ENCODE measurements at places on chromosomes 2 and 18.
A peak's percentile ranks its signal among the peaks of the same experiment; 100 is the strongest.

GRCh38 chr2:215455958-215456357 lies 20.1 kb upstream of the FN1 start:
- DNase-seq, result no peak

DNA sequence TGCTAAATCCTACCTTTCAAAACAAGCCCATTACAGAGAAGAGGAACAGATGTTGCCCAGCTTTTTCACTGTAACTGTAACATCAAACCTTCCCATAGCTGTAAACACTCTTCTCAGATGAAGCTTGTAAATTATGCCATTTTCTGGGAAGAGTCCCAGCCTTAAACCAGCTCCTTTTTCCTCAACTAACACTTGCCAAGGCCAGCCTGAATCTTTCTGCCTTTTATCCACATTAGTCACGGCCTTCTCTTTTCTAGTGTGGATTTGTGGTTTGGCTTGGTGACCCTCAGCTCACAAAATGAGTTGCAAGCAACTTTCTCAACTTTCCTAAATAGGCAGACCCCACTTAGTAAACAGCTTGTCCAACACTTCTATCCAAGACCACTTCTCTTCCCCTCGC lies 90.2 kb downstream of the CABLES1 start:
- DNase-seq, result peak; percentile 98

DNA sequence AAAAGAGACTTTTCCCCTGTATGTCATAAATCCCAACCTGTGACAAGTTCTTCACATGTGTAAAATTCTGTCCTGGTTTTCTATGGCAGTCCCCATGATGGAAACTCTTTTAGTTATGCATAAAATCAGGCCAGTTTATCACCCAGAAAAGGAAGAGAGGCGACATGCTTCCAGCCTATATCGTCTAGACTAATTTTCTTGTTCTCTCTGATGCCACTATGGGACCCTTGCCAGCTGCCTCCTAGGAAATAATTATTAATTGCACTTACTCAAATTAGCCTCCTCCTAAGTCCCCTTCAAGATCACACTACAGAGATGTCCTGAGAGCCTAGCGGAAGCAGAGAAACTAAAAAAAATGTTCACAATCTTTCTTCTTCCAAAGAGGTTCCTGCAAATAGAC lies 722.4 kb downstream of the NRXN1 start:
- DNase-seq, result no peak

- no peak for DNase-seq
Observed at GRCh38 chr2:160292225-160292624, 92.2 kb upstream of the ITGB6 start.

DNA sequence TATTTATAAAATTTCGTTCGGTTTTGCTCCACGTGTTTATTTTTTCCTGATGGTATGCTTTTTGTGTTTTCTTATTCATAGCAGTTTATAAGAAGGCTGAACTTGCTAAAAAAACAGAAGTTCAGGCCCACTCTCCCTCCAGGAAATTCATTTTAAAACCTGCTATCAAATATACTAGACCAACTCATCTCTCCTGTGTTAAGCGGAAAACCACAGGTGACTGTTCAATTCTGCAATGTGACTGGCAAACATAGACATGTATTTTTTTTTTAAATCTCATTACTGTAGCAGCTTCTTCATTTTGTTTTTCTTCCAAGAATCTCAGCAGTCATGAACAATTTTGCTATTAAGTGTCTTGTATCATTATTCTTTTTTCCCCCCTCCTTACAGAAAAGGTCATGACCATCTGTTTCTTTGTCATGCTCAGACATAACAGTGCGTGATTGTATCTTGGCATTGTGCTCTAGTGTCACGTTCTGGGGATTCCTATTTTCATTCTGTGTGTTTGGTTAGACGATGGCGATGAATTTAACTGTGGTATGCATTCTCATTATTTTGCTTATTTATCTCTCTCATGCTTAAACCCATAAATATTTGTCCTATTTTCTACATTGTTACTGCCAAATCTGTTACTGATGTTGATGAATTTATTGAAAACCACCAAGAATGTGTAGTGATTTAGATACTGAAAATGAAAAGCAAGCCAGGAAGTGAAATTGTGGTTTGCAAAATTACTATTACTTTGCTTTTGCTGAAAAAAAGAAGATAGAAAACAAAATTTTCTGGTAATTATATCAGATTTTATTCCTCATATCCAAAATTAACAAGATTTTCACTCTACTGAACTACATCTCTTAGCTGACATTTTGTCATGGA lies 74.6 kb upstream of the UNC80 start:
- DNase-seq, result no peak

DNA sequence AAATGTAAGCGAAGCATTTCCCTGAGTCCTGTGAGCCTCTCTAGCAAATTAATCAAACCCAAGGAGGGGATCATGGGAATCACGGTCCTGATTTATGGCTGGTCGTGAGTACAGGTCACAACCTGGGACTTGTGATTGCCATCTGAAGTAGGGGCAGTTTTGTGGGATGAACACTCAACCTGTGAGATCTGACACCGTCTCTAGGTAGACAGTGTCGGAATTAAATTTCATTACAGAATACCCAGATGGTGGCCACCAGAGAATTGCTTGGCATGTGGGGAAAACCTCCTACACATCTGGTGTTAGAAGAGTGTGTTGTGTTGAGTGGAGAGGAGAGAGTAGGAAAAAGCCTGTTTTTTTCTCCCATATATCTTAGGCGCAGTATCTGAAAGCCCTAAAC lies 12.5 kb downstream of the CAPN14 start:
- DNase-seq, result no peak

DNA sequence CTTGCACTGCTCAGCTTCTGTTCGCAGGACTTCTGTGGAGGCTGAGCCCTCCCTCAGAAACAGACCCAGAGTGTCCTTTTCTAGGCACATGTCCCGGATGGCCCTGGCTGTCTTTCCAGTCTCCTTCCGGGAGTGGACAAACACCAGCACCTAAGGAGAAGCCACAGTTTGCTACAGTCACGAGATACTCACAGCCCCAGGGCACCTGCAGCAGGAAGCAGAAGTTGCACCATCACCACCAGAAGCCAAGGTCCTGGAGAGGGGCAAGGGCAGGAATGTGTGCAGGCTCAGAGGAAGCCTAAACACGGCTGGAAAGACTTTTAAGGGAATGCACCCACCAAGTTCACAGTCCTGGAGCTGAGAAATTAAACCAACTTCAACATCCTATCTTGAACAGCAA lies 13.6 kb downstream of the SNRNP200 start:
- no peak for DNase-seq

- no peak for DNase-seq
Observed at GRCh38 chr2:198375083-198375410, 570.7 kb downstream of the PLCL1 start.

DNA sequence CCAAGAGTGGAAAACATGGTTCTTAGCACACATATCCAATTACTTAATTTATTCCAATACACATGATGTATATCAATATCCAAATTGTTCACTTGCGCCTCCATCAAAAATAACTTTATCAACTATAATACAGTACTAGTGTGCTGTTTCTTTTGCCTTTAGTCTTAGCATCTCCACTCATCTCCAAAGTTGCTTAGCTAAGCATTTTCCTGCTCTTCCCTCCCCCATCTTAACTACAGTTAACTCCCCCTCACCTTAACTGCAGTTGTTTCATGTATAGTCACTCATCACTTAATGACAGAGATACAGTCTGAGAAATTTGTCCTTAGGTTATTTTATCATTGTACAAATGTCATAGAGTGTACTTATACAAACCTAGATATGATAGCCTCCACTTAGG lies 705.2 kb upstream of the LINC00305 start:
- no peak for DNase-seq

GRCh38 chr2:99555404-99555803 lies 65.6 kb upstream of the REV1 start:
- DNase-seq, result no peak

DNA sequence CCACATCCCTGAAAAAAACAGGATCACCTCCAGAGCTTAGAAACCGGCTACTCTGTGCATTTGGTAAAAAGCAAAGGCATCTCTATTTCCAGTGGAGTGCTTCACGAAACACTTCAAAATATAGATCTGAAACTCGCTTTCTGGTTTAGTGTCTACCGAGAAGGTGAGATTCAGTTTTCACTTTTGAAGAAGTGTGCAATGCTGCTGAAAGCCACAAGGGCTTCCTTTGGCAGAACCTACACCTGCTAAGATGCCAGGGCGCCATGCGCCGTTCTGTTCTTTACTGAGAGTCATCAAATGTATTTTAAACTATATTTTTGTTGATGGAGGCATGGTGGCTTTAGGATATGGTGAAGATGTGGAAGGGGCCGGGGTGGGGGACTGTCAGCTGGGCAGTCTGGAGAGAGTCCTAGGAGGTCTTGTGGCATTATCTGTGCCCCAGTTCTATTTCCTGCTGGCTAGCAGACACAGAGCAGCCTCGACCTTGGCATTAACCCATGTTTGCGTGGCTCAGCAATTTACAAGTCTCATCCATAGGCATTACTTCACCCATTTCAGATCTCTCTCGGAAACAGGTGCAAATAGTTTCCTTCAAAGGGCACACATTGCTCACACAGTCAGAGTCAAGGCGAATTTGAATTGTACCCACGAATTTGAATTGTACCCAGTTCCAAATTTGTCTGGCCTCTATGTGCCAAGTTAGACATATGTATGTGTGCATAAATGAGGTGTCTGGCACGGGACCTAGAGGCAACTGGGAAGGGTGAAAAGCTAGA lies 46.7 kb upstream of the KCNF1 start:
- no peak for DNase-seq

DNA sequence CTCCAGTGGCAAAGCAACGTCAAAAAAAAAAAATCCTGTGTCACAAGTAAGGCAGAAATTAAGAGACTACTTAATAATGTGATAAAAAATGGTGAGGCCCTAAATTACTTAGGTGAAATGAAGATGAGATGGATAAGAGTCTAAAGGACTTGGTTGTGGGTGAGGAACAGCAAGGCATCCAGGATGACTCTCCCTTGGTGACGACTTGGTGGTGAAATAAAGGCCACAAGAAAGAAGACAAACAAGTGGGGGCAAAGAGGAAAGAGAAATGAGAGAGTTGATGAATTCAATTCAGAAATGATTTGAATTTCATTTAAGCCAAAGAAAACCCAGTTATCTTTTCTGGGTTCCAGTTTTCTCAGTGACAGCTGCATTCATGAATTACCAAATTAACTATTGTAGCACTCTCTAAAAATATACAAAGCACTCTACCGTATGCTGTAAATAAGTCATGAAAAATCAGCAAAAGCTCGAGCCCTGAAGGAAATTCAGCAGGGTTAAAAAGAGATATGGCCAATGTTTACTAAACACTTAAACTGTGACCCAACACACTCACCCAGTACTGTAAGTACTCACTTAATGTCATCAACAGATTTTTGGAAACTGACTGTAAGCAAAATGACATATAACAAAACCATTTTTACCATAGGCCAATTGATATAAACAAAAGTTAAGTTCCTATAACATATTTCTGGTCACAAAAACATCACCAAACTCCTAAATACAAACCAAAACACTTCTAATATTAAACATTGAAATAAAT lies 1.4 kb downstream of the METTL8 start:
- no peak for DNase-seq

- DNase-seq, result peak; percentile 97
Observed at GRCh38 chr2:120546048-120546864, 189.4 kb upstream of the GLI2 start.

DNA sequence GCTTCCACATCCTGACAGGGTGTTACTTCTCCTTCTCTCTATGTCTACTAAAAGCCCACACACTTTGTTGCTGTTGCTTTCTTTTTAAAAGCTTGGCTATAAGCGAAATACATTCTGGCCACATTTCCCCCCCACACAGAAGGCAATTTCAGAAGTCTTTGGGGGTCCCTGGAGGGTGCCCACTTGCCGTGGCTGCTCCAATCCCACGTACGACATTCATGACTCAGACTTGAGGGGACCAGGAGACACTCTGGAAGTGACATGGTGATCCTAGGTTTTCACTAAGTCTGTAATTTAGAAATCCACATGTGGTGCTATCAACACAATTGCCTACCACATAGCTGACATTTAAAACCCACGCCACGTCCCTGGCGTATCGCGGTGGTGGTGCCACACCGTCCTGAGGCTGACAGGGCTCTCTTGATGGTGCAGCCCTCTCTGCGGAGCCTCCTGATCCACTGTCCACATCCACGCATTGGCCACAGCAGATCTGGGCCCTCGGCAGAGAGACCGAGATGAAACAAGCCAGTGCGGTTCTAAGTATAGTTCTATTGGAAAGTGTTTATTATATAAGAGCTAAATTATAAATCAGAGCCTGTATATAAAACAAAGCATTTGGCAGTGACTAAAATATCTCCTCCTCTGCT lies 42.4 kb downstream of the CYP27C1 start:
- DNase-seq, result no peak

GRCh38 chr2:174699993-174700766 lies 64.1 kb downstream of the CHRNA1 start:
- peak; percentile 61 for DNase-seq

DNA sequence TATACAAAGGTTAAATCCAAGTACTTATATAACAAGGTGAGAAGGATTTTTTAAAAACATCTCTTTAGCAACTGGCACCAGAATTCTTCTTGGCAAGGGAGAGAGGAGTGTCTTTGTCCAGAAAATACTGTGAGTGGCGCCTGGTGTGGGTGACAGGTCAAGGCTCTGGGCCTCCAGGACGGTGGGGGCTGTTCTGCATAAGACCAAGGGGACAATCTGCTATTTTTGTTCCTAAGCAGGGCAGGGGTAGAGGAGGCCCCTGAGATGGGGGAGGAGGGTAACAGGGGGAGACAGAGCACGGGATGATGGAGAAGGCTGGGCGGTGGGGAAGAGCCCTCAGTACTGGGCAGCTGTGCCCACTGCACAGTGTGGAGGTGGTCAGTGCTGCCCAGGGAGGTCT lies 51.6 kb upstream of the TAF1B start:
- DNase-seq, result no peak

DNA sequence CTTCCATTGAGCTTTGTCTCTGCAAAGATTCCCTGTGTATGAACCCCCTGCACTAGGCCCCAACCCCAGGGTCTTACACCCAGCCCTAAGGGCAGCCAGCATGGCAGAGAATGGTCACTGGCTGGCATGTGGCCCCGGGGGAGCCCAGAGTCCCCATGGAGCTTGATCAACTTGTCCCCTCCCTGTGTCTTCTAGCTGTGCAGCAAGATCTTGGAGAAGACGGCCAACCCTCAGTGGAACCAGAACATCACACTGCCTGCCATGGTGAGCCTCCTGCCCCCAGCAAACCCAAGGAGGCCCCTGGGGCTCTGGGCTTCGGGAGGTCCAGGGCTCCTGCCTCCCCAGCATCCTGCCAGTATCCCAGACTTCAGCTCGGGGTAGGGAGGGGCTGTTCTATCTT lies 81.5 kb downstream of the DYSF start:
- no peak for DNase-seq

GRCh38 chr2:213185147-213185822 lies 33.9 kb upstream of the IKZF2 start:
- DNase-seq, result no peak

GRCh38 chr2:3857576-3857975 lies 154.2 kb downstream of the DCDC2C start:
- no peak for DNase-seq

DNA sequence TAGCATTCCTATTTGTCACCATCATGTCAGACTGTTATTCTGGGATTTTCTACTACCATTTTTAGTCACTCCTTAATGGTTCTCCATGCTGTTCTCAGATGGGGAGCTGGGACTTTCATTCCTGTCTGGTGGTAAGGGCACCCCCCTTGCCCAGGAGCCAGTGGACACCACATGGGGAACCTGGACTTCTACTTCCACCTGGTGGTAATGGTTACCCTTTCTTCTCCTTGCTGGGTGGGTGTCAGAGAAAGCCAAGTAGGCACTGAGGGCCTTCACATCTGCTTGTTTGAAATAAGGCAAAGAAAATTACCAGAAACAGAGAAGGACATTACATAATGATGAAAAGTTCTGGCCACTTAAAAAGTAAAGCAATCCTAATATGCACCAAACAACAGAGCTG lies 239.8 kb downstream of the FHOD3 start:
- no peak for DNase-seq

- no peak for DNase-seq
Observed at GRCh38 chr2:113895301-113895700, 5.4 kb downstream of the ACTR3 start.
